ENCODE measurements at places on chromosomes 3 and 15. TPM values are rescaled to one million over a fixed set of nuclear protein-coding genes. Genes with fewer than 3 reads are reported as not detected.

SLC15A2 gene
- 3.9 TPM for total RNA-seq

GRCh38 chr3:175088766-175089380 lies 229.7 kb downstream of the NAALADL2 start:
- no peak overlapping the region for H3K27ac ChIP-seq
- H3K4me3 ChIP-seq, result no peak overlapping the region
- H3K36me3 ChIP-seq, result no peaks in the 10 kb centered on the region
- no peak for DNase-seq
- no peaks in the 10 kb centered on the region for H3K4me1 ChIP-seq

DNA sequence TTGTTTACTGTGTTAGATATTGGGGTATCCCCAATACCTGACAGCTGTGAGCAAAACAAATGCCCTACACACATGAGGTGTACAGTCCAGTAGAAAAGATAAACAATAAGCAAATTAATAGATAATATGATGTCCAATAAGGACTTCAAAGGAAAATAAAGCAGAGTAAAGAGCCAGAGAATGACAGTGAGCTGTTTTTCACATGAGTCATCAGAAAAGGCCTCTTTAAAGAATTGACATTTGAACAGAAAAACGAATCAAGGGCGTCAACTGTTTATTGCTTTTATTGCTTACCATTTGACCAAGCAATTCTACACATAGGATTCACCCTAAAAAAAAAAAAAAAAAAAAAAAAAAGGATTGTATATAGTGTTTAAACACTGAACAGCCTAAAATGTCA lies 96.6 kb upstream of the FLNB start:
- no peak overlapping the region for H3K4me3 ChIP-seq
- no peak for DNase-seq
- no peak overlapping the region for H3K27ac ChIP-seq
- no peaks in the 10 kb centered on the region for H3K27me3 ChIP-seq
- peaks cover 30% of the 10 kb centered on the region for H3K36me3 ChIP-seq

ZKSCAN7 gene
- 2.4 TPM for total RNA-seq

- H3K27me3 ChIP-seq, result no peaks in the 10 kb centered on the region
- H3K27ac ChIP-seq, result no peak overlapping the region
- peaks cover 23% of the 10 kb centered on the region for H3K4me1 ChIP-seq
- no peak overlapping the region for H3K4me3 ChIP-seq
- peaks cover 36% of the 10 kb centered on the region for H3K36me3 ChIP-seq
- DNase-seq, result no peak
These were observed 25.0 kb downstream of the GLB1 start for GRCh38 chr3:33071946-33072345.

GOLGA6C gene
- not detected for total RNA-seq

ACP3 gene
- total RNA-seq, result not detected

DNA sequence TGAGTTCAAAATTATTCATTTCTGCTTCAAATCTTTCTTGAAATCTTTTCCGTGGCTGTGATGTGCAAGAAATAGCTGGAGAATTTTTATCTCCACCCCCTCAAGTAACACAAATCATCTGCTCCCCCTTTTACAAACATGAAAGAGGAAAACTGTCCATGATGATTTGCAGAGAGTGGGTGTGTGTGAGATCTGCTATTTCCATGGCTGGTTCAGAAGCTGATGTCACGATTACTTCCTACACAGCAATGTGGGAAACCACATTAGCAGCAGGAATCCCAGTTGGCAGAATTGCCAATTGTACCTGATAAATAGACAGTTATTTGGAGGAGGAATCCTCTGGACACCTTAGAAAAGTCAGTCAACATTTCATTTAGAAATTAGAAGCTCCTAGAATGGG lies 75.2 kb upstream of the GRM7 start:
- H3K36me3 ChIP-seq, result no peaks in the 10 kb centered on the region
- DNase-seq, result no peak
- no peaks in the 10 kb centered on the region for H3K27me3 ChIP-seq
- H3K27ac ChIP-seq, result no peak overlapping the region
- H3K4me1 ChIP-seq, result no peaks in the 10 kb centered on the region
- H3K4me3 ChIP-seq, result no peak overlapping the region

GRCh38 chr3:196660381-196661166 lies 21.1 kb downstream of the NRROS start:
- H3K36me3 ChIP-seq, result peaks cover 47% of the 10 kb centered on the region
- H3K27me3 ChIP-seq, result no peaks in the 10 kb centered on the region
- H3K27ac ChIP-seq, result no peak overlapping the region
- no peak for DNase-seq

CERS3 gene
- total RNA-seq, result not detected

- no peak overlapping the region for H3K27ac ChIP-seq
- DNase-seq, result no peak
- no peaks in the 10 kb centered on the region for H3K36me3 ChIP-seq
- H3K27me3 ChIP-seq, result no peaks in the 10 kb centered on the region
These were observed 47.4 kb upstream of the GMNC start for GRCh38 chr3:190909908-190910307.

MAP6D1 gene
- 0.90 TPM for total RNA-seq

GRCh38 chr3:163924600-163924999 lies 1153.7 kb downstream of the SI start:
- no peaks in the 10 kb centered on the region for H3K4me1 ChIP-seq
- no peaks in the 10 kb centered on the region for H3K36me3 ChIP-seq
- DNase-seq, result no peak
- no peaks in the 10 kb centered on the region for H3K27me3 ChIP-seq
- no peak overlapping the region for H3K4me3 ChIP-seq

TLR9 gene
- 0.52 TPM for total RNA-seq

GRCh38 chr3:127485396-127486170 lies 105.0 kb downstream of the TPRA1 start:
- no peak overlapping the region for H3K4me3 ChIP-seq
- no peak for DNase-seq
- H3K27ac ChIP-seq, result no peak overlapping the region
- no peaks in the 10 kb centered on the region for H3K36me3 ChIP-seq

GRCh38 chr15:90948506-90948905 lies 6.2 kb upstream of the RCCD1 start:
- H3K4me1 ChIP-seq, result peaks cover 3% of the 10 kb centered on the region
- H3K27ac ChIP-seq, result no peak overlapping the region
- no peaks in the 10 kb centered on the region for H3K27me3 ChIP-seq
- no peak for DNase-seq

TTLL13 gene
- not detected for total RNA-seq

Data from activated CD8-positive, alpha-beta T cell treated with anti-CD3 and anti-CD28 coated beads, Interleukin-2, amount 10 ng/mL, durations not matched to agents 7 days and 5 days (primary cell).